ENCODE measurements at places on chromosomes 2 and 18.

DNA sequence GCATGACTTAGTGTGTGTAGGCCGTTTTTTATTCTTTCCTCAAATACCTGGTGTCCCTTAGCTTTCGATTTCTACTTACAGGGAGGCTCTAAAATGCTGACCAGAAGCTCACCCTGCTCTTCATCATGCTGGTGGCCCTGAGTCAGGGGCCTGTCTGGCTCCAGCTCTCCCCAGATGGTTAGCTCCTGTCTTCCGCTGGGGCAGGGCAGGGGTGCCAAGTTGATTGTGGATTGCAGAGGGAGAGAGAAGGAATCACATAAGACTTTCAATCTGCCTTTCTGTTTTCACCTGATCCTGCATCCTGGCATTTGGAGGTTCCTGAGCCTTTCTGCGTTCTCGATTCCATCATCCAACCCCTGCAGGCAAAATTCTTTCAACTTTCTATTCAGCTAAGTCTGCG, 4.2 kb downstream of the CIB4 start:
- DNase-seq = no peak

DNA sequence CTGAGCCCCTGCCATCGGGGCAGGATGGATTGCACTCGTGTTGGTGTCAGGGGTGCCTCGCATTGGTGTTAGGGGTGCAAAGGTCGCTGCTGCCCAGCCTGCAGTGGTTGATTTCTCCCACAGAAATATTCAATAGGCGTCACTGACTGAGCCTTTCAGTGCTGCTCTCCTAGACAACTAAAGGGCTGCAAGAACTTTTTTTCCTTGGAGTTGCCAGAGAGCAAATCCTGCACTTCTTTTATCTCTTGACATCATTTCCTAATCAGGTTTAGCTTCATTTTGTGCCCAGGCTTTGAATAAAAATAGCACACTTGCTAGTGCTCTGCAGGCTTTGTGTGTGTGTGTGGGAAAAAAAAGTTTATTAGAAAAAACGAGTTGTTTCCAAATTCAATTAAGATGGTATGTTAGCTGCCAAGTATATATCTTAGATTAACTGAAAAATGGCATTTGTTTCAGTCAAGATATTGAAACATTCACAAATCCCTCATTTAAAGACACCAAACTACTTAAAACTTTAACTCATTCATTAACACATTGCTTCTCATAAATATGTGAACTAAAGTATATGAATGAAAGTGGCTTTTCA, 125.6 kb downstream of the SOCS6 start:
- no peak for DNase-seq

GRCh38 chr2:69753659-69754363, 11.9 kb downstream of the ANXA4 start:
- DNase-seq = no peak

DNA sequence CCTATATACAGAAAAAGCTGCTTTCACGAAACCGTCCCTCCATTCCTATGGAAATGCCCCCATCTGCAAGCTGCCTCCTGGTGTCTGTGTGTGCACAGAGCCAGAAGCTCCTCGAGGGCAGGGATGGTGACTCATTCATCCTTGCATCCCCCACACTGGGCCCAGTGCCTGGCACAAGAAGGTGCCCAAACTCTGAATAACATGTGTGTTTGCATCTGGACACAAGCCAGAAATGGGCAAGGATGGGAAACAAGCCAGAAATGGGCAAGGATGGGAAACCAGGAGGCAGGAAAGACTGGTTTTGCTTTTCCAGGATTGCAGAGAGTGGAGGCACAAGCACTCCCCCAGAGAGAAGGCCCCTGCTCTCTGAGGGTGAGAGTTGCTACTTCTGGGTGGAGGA, 313.9 kb downstream of the CELF4 start:
- DNase-seq = no peak

DNA sequence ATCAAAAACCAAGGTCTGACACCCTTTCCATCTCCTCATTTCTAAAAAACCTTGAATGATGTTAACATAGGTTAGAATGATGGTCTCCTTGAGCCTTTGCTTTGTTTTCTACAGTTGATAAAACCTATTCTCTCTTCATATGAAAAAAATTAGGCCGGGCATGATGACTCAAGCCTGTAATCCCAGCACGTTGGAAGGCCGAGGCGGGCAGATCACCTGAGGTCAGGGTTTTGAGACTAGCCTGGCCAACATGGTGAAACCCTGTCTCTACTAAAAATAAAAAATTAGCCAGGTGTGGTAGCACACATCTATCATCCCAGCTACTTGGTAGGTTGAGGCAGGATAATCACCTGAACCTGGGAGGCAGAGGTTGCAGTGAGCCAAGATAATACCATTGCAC, 49.4 kb downstream of the CCDC88A start:
- no peak for DNase-seq

- DNase-seq = no peak
Observed at GRCh38 chr2:197245829-197246804, 64.5 kb downstream of the ANKRD44 start.

- DNase-seq = no peak
Observed at GRCh38 chr2:110173523-110173922, 31.3 kb downstream of the NPHP1 start.

- DNase-seq = no peak
Observed at GRCh38 chr18:62073461-62074281, 113.2 kb downstream of the PIGN start.

DNA sequence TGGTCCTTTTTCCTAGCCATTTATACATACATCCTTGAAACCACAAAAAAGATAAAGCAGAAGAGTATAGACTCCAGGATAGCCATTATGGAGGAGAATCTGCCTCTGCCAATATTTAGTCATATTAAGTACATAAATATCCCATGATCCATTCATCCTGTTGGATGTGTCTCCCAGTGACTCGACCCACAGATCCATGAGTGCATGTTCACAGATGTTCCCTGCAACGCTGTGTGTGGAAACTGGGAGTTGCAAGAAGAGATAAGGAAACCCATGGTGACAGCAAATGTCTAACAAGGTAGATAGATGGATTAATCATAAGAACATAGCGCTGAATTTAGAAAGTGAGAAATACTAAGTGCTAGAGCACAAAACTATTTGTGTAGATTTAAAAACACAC, 34.5 kb downstream of the STK39 start:
- no peak for DNase-seq

GRCh38 chr2:226020176-226020575, 620.7 kb downstream of the NYAP2 start:
- no peak for DNase-seq

GRCh38 chr2:12127638-12128037, 381.2 kb downstream of the LPIN1 start:
- DNase-seq = no peak

DNA sequence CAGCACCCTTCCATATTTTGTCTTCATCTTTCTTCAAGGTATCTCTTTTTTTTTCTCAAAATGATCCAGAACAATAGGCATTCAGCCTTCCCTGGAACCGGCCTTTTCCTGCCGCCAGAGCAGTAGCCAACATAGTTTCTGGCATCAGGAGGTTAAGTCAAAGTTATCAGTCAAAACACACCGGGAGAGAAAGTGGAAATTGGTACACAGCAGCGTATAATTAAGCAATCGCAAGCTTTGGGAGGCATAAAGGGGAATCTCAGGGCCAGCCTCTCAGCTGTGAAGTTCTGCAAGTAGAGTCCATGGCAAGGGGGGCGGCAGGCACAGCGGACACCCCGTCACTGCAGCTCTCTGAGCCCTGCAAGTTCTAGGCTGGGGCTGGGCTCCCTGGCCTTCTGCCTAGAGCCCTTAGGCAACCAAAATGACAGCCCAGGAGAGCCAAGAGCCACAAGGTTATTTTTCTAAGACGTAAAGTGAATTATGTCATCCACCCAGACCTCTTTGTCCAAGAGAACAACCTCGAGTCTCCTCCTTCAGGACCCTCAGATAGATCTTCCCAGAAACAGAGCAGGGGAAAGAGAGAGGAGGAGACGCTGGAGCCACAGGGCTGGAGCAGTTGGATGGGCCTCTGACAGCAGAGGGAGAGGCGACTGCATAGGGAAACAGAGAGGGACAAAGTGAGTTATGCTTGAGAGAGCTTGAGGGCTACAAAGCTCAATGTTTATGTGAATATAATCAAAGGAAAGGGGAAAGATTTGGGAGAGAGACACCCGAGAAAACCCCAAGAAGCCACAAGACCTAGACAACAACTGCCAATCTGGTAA, 114.7 kb downstream of the BCL2L11 start:
- DNase-seq = no peak

DNA sequence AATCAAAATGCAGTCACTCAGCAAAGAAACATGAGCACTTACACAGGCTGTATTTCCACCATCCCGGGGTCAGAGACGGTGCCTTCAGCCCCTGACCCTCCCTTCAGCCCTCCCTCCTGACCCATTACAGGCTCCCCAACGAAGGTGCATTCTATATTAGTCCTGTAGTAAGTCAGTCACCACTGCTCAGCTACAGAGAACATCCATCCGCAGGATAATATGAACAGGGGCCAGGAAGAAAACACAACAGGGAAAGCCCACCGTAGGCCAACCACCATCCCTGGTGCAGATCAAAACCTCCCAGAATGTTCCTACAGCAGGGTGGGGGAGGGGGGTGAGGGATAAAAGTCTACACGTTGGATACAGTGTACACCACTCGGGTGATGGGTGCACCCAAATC, 15.1 kb downstream of the PXDN start:
- no peak for DNase-seq

- DNase-seq = no peak
Observed at GRCh38 chr2:231290321-231291015, 92.0 kb downstream of the ARMC9 start.

DNA sequence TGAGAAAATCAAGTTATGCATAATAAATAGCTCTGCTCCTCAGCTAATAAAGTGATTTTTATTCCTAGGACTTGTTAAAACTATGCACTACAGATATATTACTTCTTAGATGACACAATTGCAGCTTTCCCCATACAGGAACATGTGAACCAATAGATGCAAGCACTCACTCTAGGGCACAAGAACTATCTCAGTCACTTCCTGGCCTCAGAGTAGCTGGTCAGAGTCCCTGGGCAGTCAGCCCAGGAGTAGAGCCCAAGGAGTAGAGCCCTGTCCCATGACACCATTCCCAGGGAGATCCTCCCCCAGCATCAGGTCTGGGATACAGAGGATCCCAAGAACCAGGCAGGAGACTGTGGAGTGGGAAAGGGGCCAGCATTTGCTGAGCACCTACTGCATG, 2.7 kb downstream of the TNS1 start:
- no peak for DNase-seq

GRCh38 chr2:223176970-223177369, 125.0 kb downstream of the KCNE4 start:
- no peak for DNase-seq

DNA sequence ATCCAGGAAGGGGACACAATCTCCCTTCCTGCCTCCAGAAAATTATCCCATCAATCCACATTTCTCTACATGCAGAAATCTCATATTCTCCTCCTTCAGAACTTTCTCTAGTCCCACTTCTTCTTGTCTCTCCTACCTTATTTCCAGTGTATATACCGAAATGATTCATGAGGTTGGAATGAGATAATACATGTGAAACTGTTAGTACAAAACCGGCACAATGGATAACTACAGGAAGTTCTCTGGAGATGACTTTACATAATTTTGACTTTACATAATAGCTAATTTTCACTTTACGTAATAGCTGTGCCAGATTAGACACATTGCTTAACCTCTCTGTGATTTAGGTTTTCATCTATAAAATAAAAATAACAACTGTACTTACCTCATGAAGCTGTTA, 801.3 kb downstream of the ERBB4 start:
- DNase-seq = no peak

DNA sequence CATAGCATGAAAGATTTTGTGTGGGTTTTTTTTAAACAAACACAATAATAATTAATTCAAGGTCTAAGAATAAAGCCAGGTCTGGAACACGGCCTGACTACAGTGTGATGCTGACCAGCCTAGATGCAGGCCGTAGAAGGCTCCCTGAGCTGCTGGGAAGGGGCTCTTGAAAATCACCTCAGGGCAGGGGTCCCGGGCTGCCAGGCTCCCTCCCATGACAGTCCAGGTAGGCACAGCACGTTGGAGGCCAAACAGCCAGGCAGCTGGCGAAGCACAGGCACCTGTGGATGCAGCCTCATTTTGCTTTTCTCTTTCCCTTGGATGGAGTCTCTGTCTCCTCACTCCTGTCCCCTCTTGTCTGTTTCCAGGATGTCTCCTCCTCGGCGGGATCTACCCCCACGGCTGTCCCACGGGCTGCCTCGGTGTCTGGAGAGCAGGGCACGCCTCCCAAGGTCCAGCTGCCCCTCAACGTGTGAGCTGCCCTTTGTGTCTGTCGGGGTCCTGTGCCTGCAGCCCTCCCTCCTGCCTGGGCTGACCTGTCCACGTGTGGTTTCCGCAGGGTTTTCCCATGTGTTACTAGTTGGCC, 194.5 kb downstream of the SEPTIN10 start:
- no peak for DNase-seq

- DNase-seq = no peak
Observed at GRCh38 chr18:824179-824578, 12.1 kb upstream of the YES1 start.

- no peak for DNase-seq
Observed at GRCh38 chr2:121279476-121280220, 5.4 kb downstream of the TFCP2L1 start.

- DNase-seq = peak; percentile 71
Observed at GRCh38 chr18:9413576-9413975, 61.7 kb upstream of the RALBP1 start.

GRCh38 chr2:239425631-239426030, 24.8 kb upstream of the HDAC4 start:
- DNase-seq = no peak

DNA sequence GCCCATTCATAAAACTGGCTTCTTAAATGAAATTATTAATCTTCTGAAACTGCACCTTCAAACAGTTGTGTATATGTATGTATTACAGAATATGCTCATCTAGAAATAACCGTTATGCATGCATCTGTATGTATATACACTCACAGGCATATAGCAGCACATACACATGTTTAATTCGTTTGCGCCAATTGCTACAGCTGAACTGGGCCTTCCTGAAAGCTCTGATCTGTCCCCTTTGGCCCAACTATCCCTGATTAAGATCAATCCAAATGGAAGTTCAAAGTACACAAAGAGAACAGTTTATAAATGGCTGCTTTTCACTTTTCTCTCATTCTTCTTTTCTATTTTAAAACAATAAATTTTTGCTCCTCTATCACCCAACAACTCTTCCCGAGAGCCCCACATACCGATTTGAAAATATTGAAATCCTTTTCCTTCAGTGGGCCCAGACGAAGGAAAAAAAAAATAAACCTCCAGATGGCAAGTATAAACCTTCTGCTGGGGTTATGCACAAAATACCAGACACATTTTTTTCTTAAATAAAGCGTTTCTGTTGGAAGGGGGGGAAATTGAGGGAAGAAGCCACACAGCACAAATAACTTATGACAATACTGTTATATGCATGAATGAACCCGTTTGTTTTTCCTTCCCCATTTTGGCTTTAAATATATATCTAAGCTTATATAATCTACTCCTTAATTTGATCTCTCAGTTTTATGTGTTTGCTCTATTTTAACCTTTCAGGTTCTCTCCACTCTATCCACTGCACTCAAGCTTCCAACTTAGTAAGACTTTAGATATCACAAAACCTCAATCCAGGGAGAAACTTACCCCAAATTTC, 267.3 kb downstream of the TCF4 start:
- DNase-seq = no peak

Data from smooth muscle cell of the brain vasculature (primary cell).